Esophagus squamous epithelium (tissue), 5 donors: ENCODE measurements at places on chromosomes 16 and 17. TPM values are rescaled to one million over a fixed set of nuclear protein-coding genes. Genes with fewer than 3 reads are reported as not detected.

DNA sequence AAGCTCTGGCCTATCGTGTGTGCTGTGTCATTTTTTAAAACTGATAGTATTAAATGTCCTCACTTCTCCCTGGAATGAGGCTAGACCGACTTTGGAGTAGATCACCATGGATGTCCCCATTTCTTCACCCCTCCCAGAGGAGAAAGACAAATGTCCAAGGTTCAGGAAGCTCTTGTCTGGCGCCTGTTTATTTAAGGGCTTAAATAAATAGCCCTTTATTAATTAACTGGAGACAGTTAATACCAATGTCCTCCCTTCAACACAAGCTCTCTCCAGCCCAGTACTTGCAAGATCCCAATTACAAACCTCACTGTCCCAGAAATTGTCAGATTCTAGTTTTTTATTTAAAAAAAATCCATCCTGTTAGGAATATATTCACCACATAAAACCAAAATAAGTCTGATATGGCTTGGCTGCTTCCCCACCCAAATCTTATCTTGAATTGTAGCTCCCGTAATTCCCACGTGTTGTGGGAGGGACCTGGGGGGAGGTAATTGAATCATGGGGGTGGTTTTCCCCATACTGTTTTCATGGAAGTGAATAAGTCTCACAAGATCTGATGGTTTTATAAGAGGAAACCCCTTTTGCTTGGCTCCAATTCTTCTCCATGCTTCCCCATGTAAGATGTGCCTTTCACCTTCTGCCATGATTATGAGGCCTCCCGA lies 344.4 kb downstream of the SHISA9 start:
- DNase-seq: no peak
- no peak overlapping the region for H3K4me3 ChIP-seq
- no peak overlapping the region for H3K27ac ChIP-seq
- H3K36me3 ChIP-seq: no peaks in the 10 kb centered on the region

DNA sequence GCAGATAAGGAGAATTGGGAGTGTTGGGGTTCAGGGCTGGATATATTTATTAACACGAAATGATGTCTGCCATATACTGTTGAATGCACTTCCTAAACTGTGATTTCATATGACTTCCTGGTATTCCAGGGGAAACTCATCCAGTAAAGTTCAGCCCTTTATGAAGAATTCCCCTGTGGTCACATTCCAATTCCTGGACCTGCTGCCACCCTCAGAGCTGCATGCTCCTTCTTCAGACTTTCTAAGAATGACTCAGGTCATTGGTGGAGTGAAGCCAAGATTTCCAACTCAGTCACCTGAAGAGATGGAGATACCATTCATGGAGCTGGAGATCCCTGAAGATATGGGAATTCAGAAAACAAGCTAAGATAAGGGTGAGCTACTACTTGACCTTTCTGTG lies 114.2 kb upstream of the TMEM97 start:
- H3K27ac ChIP-seq: no peak overlapping the region
- no peaks in the 10 kb centered on the region for H3K4me1 ChIP-seq
- H3K4me3 ChIP-seq: no peak overlapping the region
- no peaks in the 10 kb centered on the region for H3K36me3 ChIP-seq

DNA sequence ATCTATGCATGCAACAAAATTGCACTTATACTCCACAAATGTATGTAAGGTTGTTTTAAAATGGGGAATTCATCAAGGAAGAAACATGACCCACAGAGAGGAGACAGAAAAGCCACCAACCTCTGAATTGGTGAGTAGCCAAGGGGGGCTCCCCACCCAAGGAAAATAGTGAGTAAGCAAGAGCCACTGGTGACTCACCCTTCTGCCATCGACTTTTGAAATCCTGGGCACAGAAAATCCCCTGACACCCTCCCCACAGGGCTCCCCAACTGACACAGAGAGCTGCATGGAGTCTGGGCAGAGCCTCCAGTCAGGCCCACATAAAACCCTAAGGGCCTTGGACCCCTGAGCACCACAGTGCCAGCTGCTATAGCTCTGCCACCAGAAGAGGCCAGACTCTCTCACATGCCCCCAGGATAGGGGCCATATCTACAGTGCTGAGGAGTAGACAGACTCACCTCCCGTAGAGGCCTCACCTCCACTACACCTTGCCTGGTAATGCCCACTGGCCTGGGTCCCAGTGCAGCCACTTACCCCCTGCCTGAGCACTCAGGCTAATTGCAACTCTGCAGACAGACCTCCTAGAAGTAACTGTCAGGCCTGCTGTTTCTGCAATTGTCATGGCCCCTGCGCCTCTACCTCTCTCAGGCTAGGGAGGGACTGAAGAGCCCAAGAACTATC lies 244.7 kb upstream of the WSB1 start:
- no peak overlapping the region for H3K27ac ChIP-seq
- H3K36me3 ChIP-seq: no peaks in the 10 kb centered on the region
- H3K4me1 ChIP-seq: no peaks in the 10 kb centered on the region

DNA sequence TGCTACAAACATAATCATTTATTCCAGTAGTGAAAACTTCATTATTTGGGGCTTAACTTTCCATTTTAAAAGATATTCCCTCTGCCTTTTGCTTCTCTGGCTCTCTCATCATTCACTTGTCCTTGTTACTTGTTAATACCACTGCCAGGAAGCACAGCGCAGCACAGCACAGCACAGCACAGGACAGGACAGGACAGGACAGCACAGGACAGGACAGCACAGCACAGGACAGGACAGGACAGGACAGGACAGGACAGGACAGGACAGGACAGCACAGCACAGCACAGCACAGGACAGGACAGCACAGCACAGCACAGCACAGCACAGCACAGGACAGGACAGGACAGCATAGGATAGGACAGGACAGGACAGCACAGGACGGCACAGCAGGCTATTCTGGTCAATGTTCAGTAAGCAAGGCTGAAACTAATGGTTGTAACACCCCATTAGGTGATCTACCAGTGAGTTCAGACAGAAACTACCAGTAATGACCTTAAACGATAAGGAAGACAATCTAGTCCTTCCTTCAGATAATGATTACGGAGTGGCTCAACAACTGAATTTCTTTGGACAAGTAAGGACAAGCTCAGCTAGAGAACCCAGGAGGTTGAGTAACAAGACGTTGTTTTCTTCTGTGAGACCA lies 31.9 kb downstream of the COG1 start:
- peaks cover 5% of the 10 kb centered on the region for H3K36me3 ChIP-seq
- DNase-seq: no peak
- no peak overlapping the region for H3K4me3 ChIP-seq
- no peaks in the 10 kb centered on the region for H3K27me3 ChIP-seq

- peaks cover 32% of the 10 kb centered on the region for H3K27me3 ChIP-seq
- no peak overlapping the region for H3K4me3 ChIP-seq
- no peaks in the 10 kb centered on the region for H3K36me3 ChIP-seq
These were observed 5.5 kb upstream of the ASGR2 start for GRCh38 chr17:7120123-7120522.

GRCh38 chr17:81241648-81242420 lies 2.7 kb downstream of the NDUFAF8 start:
- no peak overlapping the region for H3K27ac ChIP-seq
- DNase-seq: no peak
- H3K4me3 ChIP-seq: no peak overlapping the region
- peaks cover 36% of the 10 kb centered on the region for H3K36me3 ChIP-seq
- no peaks in the 10 kb centered on the region for H3K27me3 ChIP-seq

GRCh38 chr16:30113031-30113710 lies at the start of gene GDPD3:
GDPD3 (minus strand) TSS chr16:30113537; CDS start chr16:30113478, 59 bp downstream.
- H3K4me3 ChIP-seq: no peak within 1 kb of the TSS
- H3K27ac ChIP-seq: peak within 1 kb of the TSS; percentile 83
- DNase-seq: no peak
- H3K4me1 ChIP-seq: peaks cover 22% of the 10 kb centered on the region
- H3K27me3 ChIP-seq: no peaks in the 10 kb centered on the region
- peaks cover 100% of the 10 kb centered on the region for H3K36me3 ChIP-seq

DNA sequence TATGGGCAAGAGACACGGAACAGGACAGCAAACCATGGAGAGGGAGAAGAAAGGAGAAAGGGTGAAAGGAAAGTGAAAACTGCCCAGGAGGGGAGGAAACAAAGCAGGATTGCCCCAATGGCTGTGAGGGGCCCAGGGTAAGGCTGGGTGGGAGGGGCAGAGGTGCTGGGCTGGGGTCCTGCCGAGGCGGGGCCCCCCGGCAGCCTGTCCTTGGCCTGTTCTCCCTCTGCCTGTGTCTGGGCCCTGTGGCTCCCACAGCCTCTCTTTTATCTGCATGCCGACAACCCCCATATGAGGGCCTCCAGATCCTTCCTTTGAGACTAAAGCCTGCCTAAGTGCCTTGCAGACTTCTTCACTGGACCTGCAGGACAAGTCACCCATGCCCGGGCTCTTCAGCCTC lies 15.5 kb downstream of the ZNHIT3 start:
- H3K4me3 ChIP-seq: no peak overlapping the region
- H3K27me3 ChIP-seq: no peaks in the 10 kb centered on the region
- no peaks in the 10 kb centered on the region for H3K4me1 ChIP-seq

DNA sequence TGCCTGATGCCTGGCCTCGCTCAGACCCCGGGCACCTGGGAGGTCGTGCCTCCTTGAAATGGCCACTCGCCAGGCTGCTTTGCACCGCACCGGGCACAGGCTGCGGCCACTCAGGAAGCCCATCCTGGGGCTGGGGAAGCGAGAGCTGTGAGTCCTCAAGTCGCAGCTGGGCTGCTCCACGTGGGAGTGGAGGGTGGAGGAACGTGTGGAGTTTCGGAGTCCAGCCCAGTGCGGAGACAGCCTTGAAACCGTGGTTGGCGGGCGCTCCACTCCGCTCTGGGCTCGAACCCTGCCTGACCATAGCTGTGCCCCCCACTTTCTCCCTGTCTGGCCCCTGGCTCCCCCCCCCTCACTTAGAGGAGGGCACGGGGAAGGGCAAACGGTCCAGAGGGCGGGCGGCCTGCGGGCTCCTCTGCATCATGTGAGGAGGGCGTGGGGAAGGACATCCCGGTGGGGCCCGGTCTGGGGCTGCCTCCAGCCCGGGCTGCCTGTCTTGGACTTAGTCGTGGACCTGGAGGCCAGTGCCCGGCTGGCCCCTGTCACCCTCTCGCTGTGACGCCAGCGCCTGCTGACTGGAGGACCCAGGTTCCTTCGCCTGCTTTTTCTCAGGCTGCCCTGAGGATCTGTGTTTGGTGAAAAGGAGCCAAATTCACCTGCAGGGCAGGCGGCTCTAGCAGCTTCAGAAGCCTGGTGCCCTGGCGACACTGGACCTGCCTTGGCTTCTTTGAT lies 2.5 kb downstream of the UBE2I start:
- no peaks in the 10 kb centered on the region for H3K27me3 ChIP-seq
- peaks cover 62% of the 10 kb centered on the region for H3K4me1 ChIP-seq
- no peak for DNase-seq
- H3K4me3 ChIP-seq: peak overlapping the region; percentile 78
- H3K27ac ChIP-seq: no peak overlapping the region

Gene LGALS9C
- 28.3 TPM for total RNA-seq

Gene TNFSF13
- total RNA-seq: 21.7 TPM

Gene FOXN1
- 10.5 TPM for total RNA-seq

Gene CASKIN2
- total RNA-seq: 10.1 TPM

Gene MLKL
- 12.4 TPM for total RNA-seq

Gene SYNGR3
- total RNA-seq: 1.0 TPM
